ENCODE measurements at places on chromosomes 5 and 9.

- DNase-seq, result no peak
These were observed 397.4 kb upstream of the SLC24A2 start for GRCh38 chr9:20186231-20186630.

DNA sequence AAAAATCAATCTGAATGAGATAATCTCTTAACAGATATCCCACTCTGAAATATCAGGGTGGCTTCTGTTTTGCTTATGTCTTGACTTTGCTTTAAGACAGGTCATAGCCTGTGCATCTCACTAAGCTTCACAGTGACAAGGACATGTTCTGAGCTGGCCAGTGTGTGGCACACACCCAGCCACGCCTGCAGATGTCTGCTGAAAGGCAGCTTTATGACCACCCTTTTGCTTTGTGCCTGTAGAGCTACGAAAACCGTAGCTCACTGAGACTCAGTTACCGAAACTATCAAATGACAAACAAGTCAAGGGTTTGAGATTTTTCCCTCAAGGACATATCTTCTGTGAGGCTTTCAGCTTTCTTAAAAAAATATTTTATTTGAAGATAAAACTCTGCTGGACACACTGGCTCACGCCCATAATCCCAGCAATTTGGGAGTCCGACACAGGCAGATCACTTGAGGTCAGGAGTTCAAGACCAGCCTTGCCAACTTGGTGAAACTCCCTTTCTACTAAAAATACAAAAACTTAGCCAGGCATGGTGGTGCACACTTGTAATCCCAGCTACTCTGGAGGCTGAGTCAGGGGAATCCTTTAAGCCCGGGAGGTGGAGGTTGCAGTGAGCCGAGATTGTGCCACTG lies 233.2 kb downstream of the SPATA31A1 start:
- no peak for DNase-seq

DNA sequence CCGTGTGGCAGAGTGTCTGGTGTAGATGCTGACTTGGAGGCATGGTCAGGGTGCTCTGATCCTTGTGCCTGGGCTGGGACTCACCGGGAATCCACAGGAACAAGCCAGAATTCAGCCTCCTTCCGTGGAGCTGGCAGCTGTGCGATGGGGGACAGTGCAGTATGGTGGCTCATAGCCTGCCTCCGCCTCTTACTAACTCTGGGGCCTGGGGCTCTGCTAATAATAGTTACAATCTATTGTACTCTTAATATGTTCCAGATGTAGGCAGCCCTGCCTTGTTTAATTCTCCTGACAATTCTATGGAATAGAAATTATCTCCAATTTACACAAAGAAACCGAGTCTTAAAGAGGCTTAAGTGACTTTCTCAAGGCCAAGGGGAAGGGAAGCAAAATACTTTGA lies 77.6 kb downstream of the PCDH1 start:
- DNase-seq, result no peak

- DNase-seq, result no peak
These were observed 71.1 kb downstream of the EHMT1 start for GRCh38 chr9:137689745-137690529.

DNA sequence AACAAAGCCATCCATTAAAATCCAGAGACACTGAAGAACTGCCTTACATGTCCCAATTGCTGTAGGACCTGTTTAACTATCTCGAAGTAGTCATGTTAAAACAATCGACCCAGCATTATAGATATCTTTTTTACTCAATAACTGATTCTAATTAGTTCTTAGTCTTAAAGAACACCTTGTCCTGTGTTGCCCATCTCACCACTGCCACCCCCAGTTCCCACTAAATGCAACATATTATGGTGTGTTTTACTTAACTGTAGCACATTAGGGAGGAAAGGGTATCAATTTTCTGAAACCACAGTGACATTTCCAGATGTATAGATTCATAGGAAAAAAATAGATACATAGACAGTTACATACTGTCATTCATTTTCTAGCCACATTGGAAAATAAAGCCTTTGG lies 221.2 kb downstream of the MEF2C start:
- DNase-seq, result no peak

DNA sequence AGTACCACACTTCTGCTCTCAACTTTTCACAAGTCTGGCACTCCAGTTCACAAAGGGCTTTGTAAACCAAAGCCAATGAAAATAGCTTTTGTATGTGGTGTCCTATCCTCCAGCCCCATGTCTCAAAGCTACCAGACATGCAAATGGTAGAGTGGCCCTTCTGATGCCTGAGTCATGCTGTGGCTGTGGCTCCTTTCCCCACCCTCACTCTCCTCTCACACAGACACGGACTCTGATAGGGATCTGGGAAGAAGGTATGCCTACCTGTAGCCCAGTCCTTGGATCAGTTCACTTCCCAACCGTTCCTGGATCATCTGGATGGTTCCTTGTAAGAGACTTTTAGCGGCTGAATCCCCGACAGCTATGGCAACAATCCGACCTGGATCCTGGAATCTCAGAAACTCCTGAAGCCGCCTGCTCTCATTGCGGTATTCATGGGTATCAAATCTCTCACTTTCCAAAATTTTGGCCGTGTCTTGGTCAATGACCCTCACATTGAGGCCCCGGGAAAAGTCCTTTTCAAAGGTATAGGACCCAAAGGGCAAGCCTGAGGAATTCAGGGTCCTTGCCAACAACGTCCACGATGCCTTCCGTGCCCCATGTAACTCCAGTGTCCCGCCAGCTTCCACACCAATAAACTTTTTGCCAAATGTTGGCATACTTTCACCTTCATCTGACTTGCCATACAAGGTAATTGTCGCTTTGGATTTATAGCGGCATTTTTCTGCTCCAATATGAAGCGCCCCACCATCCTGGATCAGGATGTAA lies 23.4 kb downstream of the CEMIP2 start:
- DNase-seq, result no peak

GRCh38 chr5:180470966-180471582 lies 23.1 kb upstream of the CNOT6 start:
- DNase-seq, result peak; percentile 52

- DNase-seq, result no peak
These were observed 156.6 kb upstream of the SPRY4 start for GRCh38 chr5:142481410-142481809.

- peak; percentile 83 for DNase-seq
These were observed 136.1 kb upstream of the CLINT1 start for GRCh38 chr5:157994906-157995519.

DNA sequence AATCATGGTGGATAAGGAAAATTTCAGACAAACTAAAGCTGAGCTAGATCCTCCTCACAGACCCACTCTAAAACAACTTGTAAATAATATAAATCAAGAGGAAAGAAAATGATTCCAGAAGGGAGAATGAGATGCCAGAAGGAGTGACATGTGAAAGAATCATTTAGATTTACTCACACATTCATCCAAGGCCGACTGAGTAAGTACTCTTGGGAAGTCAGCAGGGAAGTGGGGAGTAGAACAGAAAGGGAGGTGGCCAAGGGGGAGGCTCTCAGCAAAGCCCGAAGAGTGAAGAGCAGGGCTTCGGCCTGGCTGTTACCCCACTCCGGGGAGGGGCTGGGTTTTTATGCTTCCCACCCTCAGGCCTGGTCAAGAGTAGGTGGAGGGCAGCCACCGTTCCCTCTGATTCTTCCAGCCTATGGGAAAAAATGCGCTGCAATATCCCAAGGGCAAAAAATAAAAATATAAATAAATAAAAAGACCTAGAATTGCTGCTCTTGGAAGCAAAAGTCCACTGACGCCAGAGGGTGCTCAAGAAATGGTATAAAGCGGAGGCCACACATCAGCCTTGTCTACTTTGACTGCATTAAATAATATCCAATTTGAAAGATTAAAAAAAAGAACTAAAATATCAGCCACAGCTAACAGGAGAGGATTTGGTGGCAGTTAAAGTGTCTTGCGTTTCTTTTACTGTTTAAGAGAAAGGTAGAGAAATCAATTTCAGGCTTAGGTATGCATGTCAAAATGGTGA lies 110.2 kb upstream of the COL5A1 start:
- no peak for DNase-seq

GRCh38 chr5:168064933-168065622 lies 226.4 kb upstream of the WWC1 start:
- DNase-seq, result no peak

GRCh38 chr5:119785057-119785456 lies 155.7 kb downstream of the FAM170A start:
- DNase-seq, result no peak

All from SW480 (cell line).